ENCODE measurements at places on chromosomes 13 and 19.
A peak's percentile ranks its signal among the peaks of the same experiment; 100 is the strongest.

GRCh38 chr19:2771786-2772674 is 11.0 kb downstream of the SGTA start:
- no peak overlapping the region for H3K27ac ChIP-seq
- peaks cover 34% of the 10 kb centered on the region for H3K4me1 ChIP-seq
- peaks cover 9% of the 10 kb centered on the region for H3K36me3 ChIP-seq
- DNase-seq, result no peak
- H3K27me3 ChIP-seq, result no peaks in the 10 kb centered on the region
- no peak overlapping the region for H3K4me3 ChIP-seq

GRCh38 chr13:102597029-102597961 is 509 bp downstream of the TPP2 start:
- peak overlapping the region; percentile 96 for H3K4me3 ChIP-seq
- peak overlapping the region; percentile 98 for H3K27ac ChIP-seq
- DNase-seq, result peak; percentile 40

GRCh38 chr13:112767506-112768471 is 78.0 kb downstream of the ATP11A start:
- peak overlapping the region; percentile 80 for H3K4me3 ChIP-seq
- DNase-seq, result peak; percentile 22
- H3K27me3 ChIP-seq, result no peaks in the 10 kb centered on the region
- H3K36me3 ChIP-seq, result peaks cover 2% of the 10 kb centered on the region

GRCh38 chr13:105925496-105925895 is 610.0 kb downstream of the EFNB2 start:
- no peak overlapping the region for H3K27ac ChIP-seq
- no peaks in the 10 kb centered on the region for H3K4me1 ChIP-seq
- no peaks in the 10 kb centered on the region for H3K27me3 ChIP-seq
- DNase-seq, result no peak
- no peaks in the 10 kb centered on the region for H3K36me3 ChIP-seq
- no peak overlapping the region for H3K4me3 ChIP-seq

DNA sequence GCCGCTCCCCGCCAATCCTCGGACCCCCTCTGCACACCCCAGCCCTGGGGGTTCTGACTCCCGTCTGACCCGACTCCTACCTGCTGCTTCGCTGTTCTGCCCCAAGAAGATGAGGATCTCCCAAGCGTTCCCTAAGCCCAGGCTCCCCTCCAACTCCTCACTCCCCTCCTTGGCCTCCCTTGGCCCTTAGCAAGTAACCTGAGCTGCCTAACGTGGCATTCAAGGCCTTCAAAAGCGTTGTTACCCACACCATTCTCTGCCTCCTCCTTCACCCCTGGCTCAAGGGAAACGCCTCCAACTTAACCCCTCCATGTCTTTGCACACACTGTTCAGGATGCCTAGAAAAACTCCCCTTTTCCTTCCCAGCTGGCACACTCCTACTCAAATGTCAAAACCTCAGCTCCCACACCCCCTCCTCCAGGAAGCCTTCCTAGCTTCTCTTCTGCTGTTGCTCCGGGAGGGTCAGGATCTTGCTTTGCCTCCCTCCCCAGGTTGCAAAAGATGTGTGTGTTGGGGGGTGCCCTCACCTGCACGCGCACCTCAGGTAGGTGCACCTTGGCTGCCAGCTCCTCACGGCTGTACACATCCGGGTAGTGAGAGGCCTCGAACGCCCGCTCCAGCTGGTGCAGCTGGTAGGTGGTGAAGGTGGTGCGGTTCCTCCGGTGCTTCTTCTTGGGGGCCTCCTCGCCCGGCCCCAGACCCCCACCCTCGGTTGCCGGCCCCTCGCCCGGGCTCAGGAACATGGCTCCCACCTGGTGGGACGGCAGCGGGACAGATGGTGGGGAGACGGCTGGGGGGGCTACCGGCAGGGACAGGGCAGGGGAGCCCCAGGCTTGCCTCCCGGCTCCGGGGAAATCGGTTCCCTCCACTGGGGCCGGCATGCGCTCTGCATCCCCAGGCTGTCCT is 775 bp downstream of the RAX2 start:
- H3K27me3 ChIP-seq, result no peaks in the 10 kb centered on the region
- H3K4me1 ChIP-seq, result peaks cover 5% of the 10 kb centered on the region
- H3K4me3 ChIP-seq, result no peak overlapping the region
- no peak overlapping the region for H3K27ac ChIP-seq
- H3K36me3 ChIP-seq, result peaks cover 32% of the 10 kb centered on the region

DNA sequence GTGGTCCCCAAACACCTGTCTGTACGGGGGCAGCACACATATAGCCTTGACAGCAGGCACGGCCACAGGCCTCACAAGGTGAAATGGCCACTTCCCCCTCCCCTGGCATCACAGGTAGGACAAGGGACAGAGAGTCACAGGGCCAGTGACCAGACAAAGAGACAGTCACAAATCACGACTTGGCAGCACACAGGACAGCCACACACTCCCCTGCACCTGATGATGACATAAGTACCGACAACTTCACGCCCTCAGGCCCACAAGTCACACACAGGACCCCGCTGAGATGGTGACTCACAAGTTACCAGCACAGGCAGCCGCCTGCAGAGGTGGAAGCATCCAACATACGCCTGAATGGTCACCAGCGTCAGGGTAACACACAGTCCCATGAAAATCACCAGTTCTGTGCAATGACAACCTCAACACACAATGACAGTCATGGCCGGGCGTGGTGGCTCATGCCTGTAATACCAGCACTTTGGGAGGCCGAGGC is 16.5 kb downstream of the TYK2 start:
- H3K27me3 ChIP-seq, result no peaks in the 10 kb centered on the region
- no peak overlapping the region for H3K27ac ChIP-seq
- no peak for DNase-seq
- no peak overlapping the region for H3K4me3 ChIP-seq
- H3K36me3 ChIP-seq, result peaks cover 86% of the 10 kb centered on the region
- no peaks in the 10 kb centered on the region for H3K4me1 ChIP-seq

GRCh38 chr13:39374741-39375189 is 228.2 kb downstream of the LHFPL6 start:
- DNase-seq, result no peak
- H3K27me3 ChIP-seq, result no peaks in the 10 kb centered on the region
- H3K4me3 ChIP-seq, result no peak overlapping the region
- H3K36me3 ChIP-seq, result no peaks in the 10 kb centered on the region

GRCh38 chr19:46426506-46427162 is 2.1 kb downstream of the PNMA8C start:
- H3K4me1 ChIP-seq, result peaks cover 26% of the 10 kb centered on the region
- no peaks in the 10 kb centered on the region for H3K36me3 ChIP-seq
- no peak overlapping the region for H3K27ac ChIP-seq
- peak overlapping the region; percentile 68 for H3K4me3 ChIP-seq

DNA sequence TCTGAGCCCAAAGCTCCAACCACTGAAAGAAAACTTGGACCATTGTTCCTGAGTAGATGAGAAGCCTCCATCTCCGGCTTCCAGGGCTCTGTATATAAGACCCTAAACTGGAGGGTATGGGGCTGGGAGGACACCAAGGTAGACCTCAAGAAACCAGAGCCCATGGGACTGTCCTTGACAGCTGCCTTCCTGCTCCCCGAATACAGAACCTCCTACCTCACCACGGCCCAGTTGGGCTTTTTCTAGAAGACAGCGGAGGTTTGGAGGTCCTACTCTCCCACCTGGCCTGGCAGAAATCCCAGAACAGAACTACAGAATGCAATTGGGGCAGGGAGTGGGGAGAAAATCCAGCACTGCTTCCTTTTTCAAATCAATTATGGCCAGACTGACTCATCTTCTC is 177.3 kb upstream of the ZNF507 start:
- H3K4me1 ChIP-seq, result no peaks in the 10 kb centered on the region
- no peak overlapping the region for H3K27ac ChIP-seq
- DNase-seq, result no peak
- no peaks in the 10 kb centered on the region for H3K36me3 ChIP-seq

DNA sequence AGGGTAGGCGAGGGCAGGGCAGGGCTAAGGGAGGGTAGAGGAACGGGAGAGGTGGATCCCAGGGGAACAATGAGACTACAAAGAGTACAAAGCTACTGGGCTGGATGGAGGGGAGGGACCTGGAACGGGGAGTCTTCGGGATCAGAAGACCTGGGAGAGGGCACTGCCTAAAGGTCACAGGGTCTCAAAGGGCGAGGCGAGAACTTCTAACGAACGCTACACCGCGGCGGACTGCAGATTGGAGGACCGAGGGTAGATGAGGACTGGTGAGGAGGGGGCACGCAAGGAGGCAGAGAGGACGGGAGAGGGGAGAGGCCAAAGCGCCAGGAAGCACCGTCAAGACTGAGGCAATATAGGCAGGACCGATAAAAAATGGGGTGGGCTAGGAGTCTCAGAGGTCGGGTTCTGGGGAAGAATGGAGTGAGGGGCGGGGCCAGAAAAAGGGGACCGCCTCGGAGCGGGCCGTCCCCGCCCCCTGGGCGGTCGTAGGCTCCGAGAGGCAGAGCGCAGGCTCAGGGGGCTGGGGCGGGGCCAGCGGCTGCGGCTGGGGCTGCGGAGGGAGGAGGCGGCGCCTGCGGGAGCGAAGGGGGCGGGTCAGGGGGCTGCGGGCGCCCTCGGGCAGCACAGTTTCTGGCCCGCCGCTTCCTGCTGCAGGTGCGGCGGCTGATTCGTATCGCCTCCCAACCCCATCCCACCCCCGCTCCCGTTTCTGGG is 1.3 kb upstream of the KCNC3 start:
- peaks cover 5% of the 10 kb centered on the region for H3K27me3 ChIP-seq
- H3K27ac ChIP-seq, result peak overlapping the region; percentile 98

DNA sequence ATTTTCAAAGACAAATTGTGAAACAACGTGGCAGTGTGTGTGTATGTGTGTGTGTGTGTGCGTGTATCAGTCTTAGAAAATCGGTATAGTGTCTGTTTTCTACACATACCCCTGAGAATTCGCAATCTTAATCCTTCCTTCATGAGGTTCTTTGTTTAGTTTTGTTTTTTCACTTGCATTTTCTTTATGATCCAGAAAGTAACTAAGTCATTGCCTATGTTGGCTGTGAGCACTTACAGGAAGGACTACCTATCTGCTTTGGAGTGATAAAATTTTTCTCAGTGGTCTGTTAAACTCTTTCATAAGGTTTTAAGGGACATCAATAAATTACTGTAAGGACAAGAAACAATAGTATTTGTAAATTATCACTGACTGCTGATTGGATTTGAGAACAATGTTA is 1587.1 kb downstream of the PCDH9 start:
- no peak overlapping the region for H3K27ac ChIP-seq
- no peak overlapping the region for H3K4me3 ChIP-seq
- no peaks in the 10 kb centered on the region for H3K36me3 ChIP-seq
- no peak for DNase-seq

DNA sequence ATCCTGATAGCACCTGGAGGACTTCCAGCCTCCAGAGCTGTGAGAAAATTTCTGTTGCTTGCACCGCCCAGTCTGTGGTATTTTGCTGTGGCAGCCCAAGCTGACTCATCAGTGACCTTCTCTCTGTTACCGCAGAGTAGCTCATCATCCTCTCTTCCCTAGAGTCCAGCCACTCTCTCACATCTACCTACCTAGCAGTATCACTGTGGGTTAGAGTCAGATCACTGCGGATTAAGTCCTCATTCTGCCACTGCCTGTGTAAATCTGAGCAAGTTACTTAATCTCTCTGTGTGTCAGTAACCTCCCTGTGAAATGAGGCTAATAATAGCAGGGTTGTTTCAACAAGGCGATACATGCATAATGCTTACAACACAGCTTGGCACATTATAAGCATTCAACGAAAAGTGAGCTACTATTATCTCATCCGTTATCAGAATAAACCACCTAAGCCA is 40.3 kb upstream of the USPL1 start:
- H3K4me1 ChIP-seq, result peaks cover 14% of the 10 kb centered on the region
- H3K27ac ChIP-seq, result no peak overlapping the region
- no peak for DNase-seq
- no peaks in the 10 kb centered on the region for H3K27me3 ChIP-seq
- no peak overlapping the region for H3K4me3 ChIP-seq
- no peaks in the 10 kb centered on the region for H3K36me3 ChIP-seq

DNA sequence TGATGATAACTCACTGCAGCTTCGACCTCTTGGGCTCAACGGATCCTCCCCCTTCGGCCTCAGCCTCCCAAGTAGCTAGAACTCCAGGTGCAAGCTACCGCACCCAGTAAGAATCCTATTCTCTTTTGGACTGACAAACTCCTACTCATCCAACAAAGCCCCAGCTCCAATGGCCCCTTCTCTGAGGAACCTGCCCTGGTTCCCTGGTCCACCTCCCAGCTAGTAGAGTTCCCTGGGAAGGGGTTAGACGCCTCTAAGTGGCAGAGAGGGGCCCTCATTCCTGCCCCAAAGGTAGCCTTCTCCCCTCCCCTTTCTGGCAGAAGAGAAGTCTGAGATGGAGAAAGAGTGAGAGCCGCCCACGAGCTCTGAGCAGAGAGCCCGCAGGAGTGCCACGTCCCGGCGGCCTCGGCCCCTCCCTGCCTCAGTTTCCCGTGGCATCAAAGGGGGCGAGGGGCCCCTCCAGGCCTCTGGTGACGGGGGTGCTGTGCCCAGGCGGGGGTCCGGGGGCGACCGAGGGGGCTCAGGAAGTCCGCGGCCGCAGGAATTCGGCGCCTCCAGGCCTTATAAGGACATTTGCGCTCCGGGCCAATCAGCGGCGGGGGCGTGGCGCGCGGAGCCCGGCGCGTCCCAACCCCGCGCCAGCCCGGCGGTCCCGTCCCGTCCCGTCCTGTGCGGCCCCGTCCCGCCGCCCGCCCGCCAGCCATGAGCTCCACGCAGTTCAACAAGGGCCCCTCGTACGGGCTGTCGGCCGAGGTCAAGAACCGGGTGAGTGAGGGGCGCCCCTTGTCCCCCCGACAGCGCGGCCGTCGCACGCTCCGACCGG is at the start of gene CNN2:
TSS of gene CNN2 (plus strand) at position 649 of the 823 bp plus-strand sequence. CDS start at position 703, 54 bp downstream.
- no peaks in the 10 kb centered on the region for H3K27me3 ChIP-seq
- peak within 1 kb of the TSS; percentile 95 for H3K4me3 ChIP-seq
- H3K27ac ChIP-seq, result peak within 1 kb of the TSS; percentile 91
- H3K4me1 ChIP-seq, result peaks cover 32% of the 10 kb centered on the region

DNA sequence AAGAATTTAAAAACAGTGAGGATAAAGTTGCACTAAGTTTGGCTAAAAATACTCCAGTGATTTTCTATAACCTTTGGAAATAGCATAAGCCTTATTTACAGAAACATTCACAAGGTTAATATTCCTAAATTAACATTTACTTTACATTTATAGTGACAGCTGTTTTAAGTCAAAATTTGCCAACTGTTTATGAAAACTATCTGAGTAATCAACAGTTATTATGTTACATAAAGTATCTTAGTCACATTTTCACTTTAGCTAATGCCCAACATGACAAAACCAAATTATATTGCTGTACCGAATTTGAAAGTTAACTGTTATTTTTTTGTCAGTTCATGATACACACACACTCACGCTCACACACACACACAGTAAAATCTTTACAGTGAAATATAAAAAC is 1.2 kb downstream of the TNFRSF19 start:
- DNase-seq, result no peak
- H3K4me1 ChIP-seq, result peaks cover 2% of the 10 kb centered on the region
- H3K4me3 ChIP-seq, result no peak overlapping the region
- H3K27ac ChIP-seq, result no peak overlapping the region
- peaks cover 26% of the 10 kb centered on the region for H3K27me3 ChIP-seq

DNA sequence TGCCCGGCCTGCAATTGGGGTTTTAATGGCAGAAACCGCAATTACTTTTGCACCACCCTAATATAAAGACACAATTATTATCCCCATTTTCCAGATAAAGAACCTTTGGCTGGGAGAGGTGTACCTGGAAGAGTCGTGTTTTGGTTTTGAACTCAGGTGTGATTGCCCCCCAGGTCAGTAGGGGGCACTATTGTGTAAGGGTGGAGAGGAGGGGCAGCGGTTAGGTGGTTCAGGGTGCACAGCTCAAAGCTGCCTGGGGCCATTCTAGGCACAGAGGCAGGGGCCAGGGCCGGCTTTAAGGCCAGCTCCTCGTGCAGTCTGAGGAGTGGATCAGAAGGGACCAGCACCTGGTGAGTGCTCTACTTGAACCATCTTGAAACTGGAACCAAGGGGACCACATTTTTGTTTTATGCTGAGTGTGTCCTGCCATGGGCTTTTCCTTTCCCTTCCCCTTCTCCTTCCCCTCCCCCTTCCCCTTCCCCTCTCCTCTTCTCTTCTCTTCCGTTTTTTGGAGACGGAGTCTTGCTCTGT is 5.8 kb upstream of the FCGRT start:
- H3K4me3 ChIP-seq, result no peak overlapping the region
- H3K36me3 ChIP-seq, result no peaks in the 10 kb centered on the region
- peak overlapping the region; percentile 25 for H3K27ac ChIP-seq

Data from activated B cell treated with CpG ODN at 0.5 μM for 24 hours (primary cell).